Activated T-helper 2 cell treated with anti-CD3 and anti-CD28 coated beads, Interferon-gamma antibody, Interleukin-2, Interleukin-4, amounts not matched to agents 10 μg/mL and 5 μg/mL and 100 μg/mL, durations not matched to agents 14 hours and 24 hours and 36 hours (primary cell): ENCODE measurements at places on chromosomes 12 and 14. TPM values are rescaled to one million over a fixed set of nuclear protein-coding genes. Genes with fewer than 3 reads are reported as not detected.

DNA sequence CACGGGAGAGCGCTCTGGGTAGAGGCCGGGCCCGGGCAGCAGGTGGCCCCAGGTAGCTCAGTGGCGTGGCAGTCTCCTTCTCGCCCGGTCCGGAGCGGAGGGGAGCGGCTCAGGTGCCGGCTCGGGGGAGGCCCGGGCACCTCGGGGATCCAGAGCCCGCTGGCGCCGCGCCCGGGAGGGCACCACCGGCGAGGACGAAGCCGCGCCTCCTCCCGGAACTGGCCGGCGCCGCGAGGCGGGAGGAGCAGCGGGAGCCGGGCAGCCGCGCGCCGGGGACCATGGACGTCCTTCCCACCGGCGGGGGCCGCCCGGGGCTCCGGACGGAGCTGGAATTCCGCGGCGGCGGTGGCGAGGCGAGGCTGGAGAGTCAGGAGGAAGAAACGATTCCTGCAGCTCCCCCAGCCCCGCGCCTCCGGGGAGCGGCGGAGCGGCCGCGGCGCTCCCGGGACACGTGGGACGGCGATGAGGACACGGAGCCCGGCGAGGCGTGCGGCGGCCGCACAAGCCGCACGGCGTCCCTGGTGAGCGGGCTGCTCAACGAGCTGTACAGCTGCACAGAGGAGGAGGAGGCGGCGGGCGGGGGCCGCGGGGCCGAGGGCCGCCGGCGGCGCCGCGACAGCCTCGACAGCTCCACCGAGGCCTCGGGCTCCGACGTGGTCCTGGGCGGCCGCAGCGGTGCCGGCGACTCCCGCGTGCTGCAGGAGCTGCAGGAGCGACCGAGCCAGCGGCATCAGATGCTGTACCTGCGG is 21.5 kb upstream of the GNS start:
- no peak for DNase-seq

DNA sequence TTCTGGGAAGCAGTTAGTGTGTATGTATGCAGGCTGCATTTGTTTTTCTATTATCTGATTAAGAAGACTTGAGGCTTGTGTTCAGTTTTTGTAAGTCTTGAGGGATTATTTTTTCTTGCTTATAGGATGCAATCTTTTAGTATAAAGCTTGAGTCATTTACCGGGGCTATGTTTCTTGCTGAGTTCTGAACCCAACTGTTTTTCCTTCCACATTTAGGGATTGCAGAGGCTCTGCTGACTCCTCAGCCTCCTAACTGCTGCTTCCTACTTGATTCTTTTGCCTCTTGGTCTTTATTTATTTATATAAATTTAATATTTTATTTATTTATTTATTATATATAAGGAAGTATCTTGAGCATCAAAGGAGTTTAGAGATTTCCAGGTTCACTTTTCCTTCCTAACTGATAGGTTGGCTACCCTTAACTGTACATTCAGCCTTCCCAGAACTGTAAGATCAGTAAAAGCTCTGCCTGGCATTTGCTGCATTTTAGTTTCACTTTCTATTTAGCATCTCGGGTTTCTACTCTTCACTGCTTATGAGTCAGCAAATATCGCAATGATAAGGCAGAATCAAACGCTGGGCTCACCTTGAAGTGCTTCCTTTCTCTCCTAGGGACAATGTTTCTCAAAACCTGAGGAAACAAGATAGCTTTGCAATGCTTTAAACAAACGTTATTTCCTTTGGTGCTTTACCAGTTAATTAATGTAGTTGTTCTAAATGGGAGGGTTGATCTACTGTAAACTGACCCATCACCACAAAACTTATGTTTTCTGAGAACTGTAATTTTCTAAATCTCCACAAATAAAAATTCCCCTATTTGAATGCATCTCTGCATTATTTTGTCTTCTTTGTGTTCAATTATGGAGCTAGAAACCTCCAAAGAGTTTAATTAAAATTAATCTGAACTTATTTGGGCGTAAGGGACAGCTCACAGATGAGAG is 1183.7 kb upstream of the TMEM132C start:
- peak; percentile 11 for DNase-seq

GRCh38 chr12:131141514-131141913 is 187.8 kb downstream of the ADGRD1 start:
- DNase-seq = no peak

DNA sequence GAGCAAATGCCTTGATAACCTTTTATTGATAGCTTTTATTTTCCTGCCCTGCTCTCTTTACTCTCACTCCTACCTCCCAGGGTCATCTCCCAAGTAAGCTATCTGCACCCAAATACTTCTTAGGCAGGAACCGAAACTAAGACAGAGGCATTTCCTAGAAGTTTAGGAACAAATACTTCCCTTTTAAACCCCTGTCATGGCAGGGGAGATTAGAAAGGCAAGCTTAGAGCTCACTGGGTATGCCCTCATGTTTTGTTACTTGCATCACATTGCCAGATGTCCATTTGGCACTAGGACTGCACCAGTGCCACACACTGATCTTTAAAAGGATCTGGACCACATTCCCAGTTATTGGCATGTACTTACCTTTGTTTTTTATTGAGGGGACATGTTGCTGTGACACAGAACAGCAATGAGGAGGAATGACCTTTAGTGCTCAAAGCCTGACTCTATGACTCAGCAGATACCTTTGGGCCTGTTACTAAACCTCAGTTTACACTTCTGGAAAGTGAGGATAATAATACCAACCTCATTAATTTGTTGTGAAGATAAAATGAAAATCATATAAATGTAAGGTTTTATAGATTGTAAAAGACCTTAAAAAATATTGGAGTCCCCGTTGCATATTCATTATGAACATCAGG is 40.9 kb upstream of the MBIP start:
- no peak for DNase-seq

DNA sequence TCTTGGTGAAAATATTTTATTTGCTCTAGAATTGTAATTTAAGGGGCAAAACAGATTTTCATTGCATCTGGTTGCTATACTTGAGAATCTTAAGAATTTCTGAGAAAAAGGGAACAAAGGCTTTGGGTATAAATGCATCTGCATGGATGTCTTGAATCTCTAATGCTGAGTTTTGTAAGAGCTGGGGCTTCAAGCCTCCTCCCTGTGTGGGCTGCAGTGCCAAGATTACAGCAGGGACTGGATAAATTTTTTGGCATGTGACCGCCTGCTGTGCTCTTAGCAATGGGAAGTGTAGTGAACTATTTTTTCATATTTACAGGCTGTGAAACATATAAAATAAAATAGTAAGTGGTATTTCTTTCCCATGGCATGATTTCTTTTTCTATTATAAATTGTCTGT is 70.0 kb downstream of the SLC38A6 start:
- no peak for DNase-seq

- no peak for DNase-seq
Observed at GRCh38 chr14:65096323-65097089, 5.8 kb downstream of the MAX start.

DNA sequence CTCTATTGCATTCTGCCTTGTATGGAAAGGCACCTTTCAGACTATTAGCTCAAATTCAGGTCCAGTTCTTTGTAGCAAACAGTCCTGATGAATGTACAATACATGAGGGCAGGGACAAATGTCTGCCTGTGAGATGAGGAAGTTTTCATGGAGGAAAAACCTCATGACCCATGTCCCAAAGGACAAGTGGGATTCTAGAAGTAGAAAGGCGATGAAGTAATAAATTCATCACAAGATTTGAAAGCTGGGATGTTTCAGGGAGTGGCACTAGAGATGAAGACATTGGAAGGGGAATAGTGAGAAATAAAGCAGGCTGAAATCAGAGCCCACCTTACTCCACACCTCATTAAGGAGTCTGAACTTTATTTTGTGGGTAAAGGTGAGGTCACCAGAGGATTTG is 4.2 kb downstream of the CORO1C start:
- DNase-seq = no peak

Gene B3GNT4
- 1.0 and 1.6 TPM in 2 replicates for total RNA-seq

Gene CRACR2A
- 24.6 and 25.2 TPM in 2 replicates for total RNA-seq

Gene CIROP
- not detected in 2 replicates for total RNA-seq

GRCh38 chr14:53161758-53162435 is 8.8 kb upstream of the DDHD1 start:
- no peak for DNase-seq

- DNase-seq = no peak
Observed at GRCh38 chr14:41022932-41023331, 583.7 kb upstream of the LRFN5 start.
